ENCODE measurements at places on chromosomes 1 and 21. TPM values are rescaled to one million over a fixed set of nuclear protein-coding genes. Genes with fewer than 3 reads are reported as not detected.

Gene HCRTR1
- total RNA-seq: not detected

Gene NT5C1A
- not detected for total RNA-seq

Gene DDX59
- total RNA-seq: 14.2 TPM

Gene C1orf226
- 0.78 TPM for total RNA-seq

Gene MPZ
- 1.8 TPM for total RNA-seq
